ENCODE measurements at places on chromosomes 2 and 18.

GRCh38 chr2:73163483-73164367, 38.6 kb upstream of the NOTO start:
- peak; percentile 87 for DNase-seq

DNA sequence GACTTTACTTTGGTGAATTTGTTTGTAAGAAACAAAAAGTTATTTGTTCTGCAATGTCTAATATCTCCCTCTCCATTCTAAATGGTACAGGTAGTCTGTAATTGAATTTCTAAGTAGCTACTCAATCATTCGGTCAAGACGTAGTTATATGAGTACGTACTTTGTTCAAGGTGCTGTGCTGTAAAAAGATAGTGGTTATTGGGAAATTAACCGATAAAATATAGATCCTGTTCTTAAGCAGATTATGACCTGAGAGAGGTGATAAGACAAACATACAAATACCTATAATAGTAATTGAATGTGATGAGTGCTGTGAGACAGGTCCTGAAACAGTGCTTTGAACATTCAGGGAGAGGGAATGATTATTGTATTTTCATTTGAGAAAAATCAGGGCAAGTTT, 7.1 kb downstream of the NCOA1 start:
- DNase-seq = no peak

DNA sequence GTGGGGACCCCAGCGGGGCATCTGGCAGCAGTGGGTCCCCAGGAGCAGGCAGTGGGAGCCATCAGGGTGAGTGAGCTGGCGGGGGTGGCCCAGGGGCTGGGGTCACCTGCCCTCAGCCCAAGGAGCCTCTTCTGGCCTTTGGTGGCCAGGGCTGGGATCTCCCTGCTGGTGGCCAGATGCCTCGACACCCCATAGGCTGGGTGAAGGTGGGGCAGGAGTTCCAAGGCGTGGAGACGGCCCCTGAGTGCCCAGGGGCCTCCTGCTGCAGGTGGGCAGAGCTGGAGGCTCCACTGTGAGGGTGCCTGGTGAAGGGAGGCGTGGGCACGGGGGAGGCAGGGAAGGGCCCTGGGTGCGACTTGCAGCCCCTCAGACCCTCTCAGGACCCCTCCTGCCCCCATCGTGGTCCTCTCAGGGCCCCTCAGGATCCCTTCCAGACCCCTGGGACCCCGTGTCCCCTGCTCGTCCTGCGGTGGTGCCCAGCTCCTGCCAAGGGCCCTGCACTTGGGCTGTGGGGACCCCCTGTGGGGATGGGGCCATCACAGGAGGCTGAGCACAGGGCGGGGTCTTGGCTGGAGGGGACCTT, 5.0 kb upstream of the GPR35 start:
- no peak for DNase-seq

DNA sequence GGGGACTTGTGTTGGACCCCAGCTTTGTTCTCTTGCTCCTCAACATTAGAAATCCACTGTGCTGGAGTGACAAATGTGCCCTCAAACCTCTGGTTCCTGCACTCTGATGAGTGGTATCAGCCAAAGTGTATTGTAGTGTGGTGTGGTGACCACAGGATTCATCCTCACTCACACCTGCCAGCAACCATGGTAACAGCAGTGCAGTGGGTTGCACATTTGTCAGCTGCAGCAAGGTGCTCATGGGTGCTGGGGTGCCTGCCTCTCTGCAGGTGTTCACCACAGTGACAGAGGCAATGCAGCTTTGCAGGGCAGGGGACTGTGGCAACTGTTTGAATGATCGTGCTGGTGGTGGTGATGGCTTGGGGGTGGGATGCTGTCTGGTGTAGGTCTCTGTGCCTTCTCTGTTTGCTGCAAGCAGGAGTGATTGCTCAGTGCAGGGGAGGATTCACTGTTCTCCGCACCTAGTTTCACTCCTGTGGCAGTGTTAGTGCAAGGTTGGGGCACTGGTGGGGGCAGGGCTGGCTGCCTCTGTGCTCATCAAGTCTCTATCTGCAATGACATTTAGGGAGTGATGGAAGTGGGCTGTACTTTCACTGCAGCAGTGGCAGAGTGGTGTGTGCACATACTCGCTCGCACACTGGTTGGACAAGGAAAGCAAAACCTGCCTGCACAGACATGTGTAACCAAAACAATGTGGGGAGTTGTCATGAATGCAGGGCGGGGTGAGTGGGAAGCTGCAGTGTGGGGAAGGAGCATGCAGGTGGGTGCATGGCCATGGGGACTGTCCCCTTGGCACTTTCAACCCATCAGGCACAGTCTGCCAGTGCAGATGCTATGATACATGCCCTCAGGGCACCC, 301.1 kb downstream of the PIK3C3 start:
- DNase-seq = no peak

DNA sequence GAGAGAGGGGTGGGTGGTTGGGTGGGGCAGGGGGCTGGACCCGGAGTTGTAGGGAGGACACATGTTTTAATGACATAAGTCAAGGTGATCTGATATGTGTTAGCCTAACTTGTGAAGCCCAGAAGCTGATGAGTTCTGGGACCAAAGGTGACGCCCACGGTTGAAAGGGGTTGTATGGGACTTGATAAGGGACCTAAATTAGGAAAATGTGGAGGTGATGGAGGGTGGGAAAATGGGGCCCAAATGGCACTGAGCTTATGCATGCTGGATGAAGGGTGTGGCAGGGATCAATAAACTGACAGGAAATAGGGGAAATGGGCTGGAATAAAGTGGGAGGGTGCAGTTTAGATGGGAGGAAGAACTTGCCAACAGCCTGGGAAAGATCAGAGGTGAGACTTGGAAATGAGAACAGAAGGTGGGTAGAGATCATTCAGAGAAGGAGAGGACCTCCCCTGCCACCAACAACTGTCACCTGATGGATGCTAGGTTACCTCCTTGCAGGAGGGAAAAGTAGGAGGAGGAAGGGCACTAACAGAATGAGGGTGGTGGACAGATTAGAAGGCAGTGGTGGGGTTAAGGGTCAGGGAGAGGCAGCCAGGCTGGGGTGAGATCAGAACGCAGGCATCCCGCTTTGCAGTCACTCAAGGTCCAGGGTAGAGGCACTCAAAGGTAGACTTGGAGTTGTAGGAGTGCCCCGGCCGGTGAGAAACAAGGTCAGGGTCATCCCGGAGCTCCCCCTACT, 15.3 kb downstream of the WNT10A start:
- no peak for DNase-seq

GRCh38 chr18:1011349-1011748, 106.7 kb downstream of the ADCYAP1 start:
- DNase-seq = no peak

GRCh38 chr18:32373505-32373904, 97.2 kb downstream of the GAREM1 start:
- DNase-seq = no peak

DNA sequence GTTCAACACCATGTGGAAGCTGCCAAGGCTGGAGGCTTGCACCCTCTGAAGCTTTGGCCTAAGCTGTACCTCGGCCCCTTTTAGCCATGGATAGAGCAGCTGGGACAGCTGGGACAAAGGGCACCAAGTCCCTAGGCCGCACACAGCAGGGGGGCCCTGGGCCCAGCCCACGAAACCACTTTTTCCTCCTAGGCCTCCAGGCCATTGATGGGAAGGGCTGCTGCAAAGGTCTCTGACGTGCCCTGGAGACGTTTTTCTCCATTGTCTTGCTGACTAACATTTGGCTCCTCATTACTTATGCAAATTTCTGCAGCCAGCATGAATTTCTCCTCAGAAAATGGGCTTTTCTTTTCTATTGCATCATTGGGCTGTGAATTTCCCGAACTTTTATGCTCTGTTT, 13.7 kb downstream of the RAPGEF4 start:
- DNase-seq = no peak

DNA sequence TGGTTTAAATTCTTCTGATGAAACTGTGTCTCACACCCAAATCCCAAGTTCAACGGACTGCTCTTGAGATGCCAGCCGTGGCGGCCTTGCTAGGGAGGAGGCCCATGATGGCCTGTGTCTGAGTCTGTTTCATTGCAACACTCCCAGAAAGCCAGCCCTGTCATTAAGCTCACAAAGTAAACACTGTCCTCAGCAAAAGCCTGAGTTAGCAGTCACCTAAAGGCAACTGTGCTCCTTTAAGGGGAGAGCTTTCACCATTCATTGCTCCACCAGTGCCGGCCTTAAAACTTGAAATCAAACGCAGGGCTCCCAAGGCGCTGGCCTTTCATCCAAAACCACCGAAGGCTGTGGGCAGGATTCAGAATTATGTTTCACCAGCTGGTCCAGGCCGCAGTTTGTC, 42.5 kb upstream of the PPP1CB start:
- no peak for DNase-seq

- DNase-seq = no peak
Measured at GRCh38 chr2:10350761-10351160, 48.1 kb downstream of the HPCAL1 start.

- DNase-seq = peak; percentile 33
Measured at GRCh38 chr2:23803264-23803964, 123.5 kb downstream of the ATAD2B start.

DNA sequence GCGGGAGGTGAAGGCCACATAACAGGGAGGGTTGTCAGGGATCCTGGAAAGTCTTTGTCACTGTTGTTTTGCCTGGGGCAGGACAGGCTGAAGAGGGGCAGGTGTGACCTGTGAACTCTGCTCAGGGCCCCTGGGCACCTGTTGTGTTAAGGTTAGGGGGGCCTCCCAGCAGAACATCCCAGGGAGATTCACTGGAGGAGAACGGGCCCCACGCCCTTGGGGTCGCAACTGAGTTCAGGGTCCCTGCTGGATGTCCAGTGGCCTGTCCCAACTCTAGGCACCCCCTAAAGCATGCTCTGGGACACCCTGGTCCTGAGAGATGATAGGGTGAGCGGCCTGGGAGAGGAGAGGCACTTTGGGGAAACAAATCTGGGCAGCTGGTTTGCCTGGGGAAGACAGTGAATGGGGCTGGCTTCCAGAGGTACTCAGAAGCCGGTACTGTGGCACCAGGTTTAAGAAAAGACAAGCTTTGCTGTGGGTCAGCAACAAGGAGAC, 22.9 kb downstream of the GPR35 start:
- DNase-seq = no peak

- peak; percentile 43 for DNase-seq
Measured at GRCh38 chr2:112198780-112199179, 56.1 kb downstream of the ZC3H8 start.

- no peak for DNase-seq
Measured at GRCh38 chr2:61419129-61419528, 51.8 kb downstream of the USP34 start.

DNA sequence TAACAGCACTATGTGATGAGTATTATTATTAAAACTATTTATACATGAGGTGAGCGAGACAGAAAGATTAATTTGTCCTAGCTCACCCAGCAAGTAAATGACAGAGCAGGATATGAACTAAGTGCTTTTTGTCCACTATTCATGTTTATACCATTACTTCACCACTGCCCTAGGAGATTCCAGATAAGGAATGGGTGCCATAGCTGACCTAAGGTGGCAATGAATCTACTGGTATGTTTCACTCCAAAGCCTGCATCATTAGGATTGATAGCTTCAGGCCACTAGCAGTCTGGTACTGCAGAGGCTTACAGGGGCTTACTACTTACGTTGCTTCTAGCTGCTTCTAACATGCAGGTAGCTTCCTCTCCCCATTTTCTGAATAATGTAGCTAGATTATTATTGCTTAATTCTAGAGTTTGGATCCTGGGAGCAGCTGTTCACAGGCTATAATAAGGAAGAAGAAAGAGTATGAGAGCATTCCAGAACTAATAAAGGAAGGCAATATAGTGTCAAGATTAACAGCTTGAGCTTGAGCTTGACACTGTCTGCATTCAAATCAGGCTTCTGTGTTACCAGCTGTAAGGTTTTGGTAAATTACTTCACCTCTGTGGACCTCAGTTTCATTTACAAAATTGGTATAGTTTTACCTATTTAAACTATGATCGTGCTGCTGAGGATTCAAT, 153.7 kb downstream of the GALNT3 start:
- DNase-seq = no peak

GRCh38 chr2:199847181-199847864, 3.7 kb downstream of the FTCDNL1 start:
- no peak for DNase-seq

Data from AG08395 (cell line).